ENCODE measurements at places on chromosomes 2 and 18.

GRCh38 chr2:14424478-14425390 is 207.8 kb upstream of the LRATD1 start:
- no peak overlapping the region for H3K27ac ChIP-seq
- no peaks in the 10 kb centered on the region for H3K4me1 ChIP-seq
- no peak for DNase-seq

DNA sequence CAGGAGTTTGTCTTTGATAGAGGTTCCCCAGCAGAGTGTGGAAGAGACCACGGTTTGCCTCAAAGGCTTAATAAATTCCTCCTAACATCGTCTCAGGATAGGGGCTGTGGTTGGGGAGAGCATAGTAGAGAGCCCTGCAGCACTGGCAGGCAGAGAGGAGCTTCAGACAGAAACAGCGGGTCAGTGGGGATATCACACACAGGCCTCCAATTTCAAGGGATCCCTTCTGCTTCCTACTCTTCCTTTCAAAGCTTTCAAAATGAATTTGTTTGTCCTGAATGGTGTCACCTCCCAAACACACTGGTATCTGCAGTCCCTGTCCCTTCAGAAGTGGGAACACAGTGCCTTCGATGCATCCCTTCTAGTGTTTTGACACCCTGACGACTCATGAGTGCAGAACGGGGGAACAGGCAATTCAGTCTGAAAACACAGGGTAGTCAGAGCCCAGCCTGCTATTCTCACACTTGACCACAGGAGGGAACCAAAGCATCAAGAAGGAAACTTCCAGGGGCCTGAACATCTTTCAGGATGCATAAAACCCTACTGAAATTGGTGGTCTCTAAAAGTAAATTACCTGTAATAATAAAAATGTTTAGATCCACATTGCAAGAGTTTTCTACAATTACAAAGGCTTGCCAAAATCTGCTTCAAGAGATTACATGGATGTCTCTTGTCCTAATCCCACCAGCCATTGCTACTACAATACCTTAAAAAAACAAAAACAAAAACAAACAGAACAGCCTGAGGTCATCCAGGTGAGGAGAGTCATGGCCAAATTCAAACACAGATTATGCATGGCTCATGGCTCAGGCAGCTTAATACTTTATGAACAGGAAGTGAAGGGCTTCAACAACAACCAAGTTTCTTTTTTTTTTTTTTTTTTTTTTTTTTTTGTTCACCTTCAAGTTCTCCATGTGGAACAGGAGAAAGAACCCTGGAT is 49.8 kb downstream of the SLC14A2 start:
- no peaks in the 10 kb centered on the region for H3K36me3 ChIP-seq
- H3K4me1 ChIP-seq = no peaks in the 10 kb centered on the region
- no peak for DNase-seq
- H3K27ac ChIP-seq = no peak overlapping the region
- H3K27me3 ChIP-seq = no peaks in the 10 kb centered on the region

DNA sequence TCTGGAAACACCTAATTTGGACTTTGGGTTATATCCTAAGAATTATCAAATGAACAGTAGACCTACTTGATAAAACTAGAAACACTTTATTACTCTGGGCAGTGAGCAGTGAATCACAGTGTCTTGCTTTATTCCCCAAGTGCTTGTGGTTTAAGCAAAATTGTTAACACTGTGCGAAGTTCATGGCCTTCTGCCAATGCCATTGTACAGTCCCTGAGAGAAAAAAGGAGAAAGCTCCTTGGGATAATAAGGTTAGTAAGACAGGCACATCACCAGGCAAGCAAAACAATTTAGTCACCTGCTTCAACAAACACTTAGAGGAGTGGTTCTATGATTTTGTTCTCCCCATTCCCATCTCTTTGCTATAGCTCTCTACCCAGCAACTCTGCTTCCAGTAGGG is 39.8 kb downstream of the ADCYAP1 start:
- no peak for DNase-seq
- no peaks in the 10 kb centered on the region for H3K27me3 ChIP-seq
- H3K4me3 ChIP-seq = no peak overlapping the region
- no peaks in the 10 kb centered on the region for H3K36me3 ChIP-seq

DNA sequence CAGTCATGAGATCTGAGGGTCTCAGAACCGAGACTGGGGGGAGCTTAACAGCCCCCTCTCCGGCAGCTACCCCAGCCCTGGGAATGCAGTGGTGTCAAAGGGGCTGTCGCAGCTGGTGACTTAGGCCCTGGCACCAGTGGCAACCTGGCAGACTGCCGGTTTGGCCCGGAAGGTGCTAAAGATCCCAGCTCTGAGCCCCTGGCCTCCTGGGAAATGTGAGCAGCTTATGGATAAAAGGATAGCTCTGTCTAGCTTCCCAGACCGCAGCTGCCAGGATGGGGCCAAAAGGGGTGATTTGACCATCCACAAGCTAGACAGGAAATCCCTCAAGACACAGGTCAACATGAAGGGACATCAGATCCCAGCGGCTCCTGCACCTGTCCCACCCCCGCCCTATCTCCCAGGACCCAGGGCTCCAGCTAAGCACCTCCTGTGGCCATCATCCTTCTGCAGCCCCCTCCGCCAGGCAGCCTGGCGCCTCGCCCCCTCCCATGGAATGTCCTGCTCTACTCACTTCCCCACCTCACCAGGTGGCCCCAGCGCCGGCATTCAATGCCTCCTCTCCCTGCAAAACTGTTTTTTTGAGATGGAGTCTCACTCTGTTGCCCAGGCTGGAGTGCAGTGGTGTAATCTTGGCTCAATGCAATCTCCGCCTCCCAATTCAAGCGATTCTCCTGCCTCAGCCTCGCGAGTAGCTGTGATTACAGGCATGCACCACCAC is 33.2 kb upstream of the EFHD1 start:
- H3K4me1 ChIP-seq = no peaks in the 10 kb centered on the region
- H3K36me3 ChIP-seq = no peaks in the 10 kb centered on the region
- no peak overlapping the region for H3K4me3 ChIP-seq
- H3K27ac ChIP-seq = no peak overlapping the region

GRCh38 chr2:138090330-138090729 is 126.1 kb downstream of the HNMT start:
- no peak overlapping the region for H3K4me3 ChIP-seq
- no peaks in the 10 kb centered on the region for H3K27me3 ChIP-seq
- H3K4me1 ChIP-seq = no peaks in the 10 kb centered on the region

GRCh38 chr2:62187246-62187645 is 8.7 kb upstream of the B3GNT2 start:
- no peak overlapping the region for H3K27ac ChIP-seq
- H3K4me1 ChIP-seq = no peaks in the 10 kb centered on the region
- no peak overlapping the region for H3K4me3 ChIP-seq
- no peaks in the 10 kb centered on the region for H3K27me3 ChIP-seq
